ENCODE measurements at places on chromosomes 1 and 21.

DNA sequence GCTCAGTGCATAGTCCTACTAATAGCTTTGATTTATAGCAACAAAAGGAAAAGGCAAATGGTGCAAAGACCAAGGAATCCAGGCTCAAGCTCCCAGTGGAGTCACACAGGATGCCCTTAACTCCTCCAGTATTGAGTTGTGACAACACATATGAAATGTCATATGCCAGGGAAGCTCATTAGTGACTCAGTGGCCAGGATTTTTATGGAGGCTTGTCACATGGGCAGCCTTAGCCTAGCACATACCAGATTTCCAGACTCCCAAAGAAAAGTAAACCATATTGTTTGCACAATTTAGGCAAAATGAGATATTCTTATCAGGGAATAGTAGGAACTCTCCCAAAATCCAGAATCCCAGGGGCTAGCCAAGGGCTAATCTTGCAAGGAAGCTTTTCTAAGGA is 129.2 kb downstream of the MAGI3 start:
- no peak for DNase-seq

- DNase-seq: peak; percentile 78
Measured at GRCh38 chr1:16078925-16079656, 5.6 kb upstream of the FAM131C start.

DNA sequence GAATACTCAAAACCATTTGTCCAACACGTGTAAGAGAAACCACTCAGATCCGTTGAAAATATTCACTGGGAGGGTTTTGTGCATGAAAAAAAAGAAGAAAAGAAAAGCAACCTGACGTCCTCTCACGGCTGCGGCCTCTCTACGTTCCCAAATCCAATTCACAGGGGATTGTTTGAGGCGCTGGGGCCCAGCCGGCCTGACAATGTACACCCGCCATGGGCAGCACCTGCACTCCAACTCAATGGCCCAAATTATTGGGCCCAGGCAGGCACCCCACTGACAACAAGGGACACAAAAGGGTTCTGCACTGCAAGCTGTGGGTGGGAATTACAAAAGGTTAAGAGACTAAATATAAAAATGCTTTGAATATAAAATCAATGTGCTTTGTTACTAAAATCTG is 41.5 kb downstream of the MORN1 start:
- DNase-seq: no peak

DNA sequence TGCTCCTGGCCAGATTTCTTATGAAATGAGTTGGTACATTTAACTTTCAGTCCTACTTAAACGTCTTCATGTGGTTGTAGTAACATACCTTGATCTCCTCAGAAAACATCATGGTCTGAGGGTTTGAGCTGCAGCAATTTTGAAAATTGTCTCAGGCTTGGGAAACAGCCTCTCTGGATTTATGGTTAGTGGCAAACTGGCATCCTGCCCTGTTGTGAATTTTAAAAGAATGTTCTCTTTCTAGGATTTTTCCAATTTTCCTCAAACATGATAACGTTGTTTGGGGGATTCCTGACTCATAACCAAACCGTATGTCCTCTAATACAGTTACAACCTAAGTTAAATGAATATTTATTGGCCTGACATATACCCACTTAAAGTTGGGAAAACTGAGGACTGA is 624.4 kb downstream of the LMO4 start:
- no peak for DNase-seq

GRCh38 chr1:1157033-1157365 is 16.7 kb upstream of the TTLL10 start:
- DNase-seq: no peak

DNA sequence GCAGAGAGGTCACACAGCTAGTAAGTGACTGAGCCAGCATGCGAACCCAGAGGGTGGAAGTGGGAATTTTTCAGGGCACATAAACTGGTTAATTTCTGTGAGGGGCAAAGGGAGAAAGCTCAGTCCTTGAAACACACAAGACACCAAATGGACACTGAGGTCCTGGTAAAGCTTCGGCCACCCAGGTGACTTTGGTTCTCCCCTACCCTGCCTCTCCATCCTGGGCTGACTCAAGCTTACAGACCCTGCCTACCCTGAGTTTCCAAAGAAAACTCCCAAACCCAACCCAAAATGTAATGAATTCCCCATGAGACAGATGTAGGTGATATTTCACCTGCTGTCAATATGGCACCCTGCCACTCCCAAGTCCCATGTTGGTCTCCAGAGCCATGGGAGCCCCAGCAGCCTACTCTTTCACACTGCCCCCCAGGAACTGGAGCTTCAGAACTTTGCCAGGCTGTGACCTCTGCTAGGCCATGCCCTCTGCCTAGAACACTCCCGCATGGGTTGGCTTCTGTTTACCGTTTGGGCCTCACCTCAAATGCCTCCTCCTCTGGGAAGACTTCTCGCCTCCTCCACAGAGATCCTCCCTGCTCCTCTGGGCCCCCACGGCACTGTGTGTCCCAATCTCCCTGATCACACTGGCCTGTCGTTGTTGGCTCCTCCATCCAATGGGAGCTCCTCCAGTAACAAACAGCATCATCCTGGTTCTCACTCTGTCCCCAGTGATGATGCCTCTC is 3.7 kb upstream of the LRP8 start:
- DNase-seq: no peak

DNA sequence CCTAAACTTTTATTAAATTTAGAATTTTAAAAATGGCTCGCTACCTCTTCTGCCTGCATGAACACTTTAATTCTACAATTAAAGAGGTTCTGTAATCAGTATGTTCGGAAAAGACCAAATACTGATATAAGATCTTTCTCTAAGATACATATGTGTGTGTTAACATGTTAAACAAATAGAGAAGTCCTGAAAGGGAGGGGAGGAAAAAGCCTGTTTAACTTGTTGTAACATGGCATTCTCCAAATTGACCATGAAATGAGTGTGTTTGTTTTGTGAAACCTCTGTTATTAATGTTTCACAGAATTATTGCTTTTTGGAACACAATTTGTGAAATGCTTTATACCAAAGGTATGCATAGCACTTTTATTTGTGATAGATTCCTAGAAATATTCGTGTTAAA is 77.0 kb downstream of the MARK1 start:
- DNase-seq: no peak

DNA sequence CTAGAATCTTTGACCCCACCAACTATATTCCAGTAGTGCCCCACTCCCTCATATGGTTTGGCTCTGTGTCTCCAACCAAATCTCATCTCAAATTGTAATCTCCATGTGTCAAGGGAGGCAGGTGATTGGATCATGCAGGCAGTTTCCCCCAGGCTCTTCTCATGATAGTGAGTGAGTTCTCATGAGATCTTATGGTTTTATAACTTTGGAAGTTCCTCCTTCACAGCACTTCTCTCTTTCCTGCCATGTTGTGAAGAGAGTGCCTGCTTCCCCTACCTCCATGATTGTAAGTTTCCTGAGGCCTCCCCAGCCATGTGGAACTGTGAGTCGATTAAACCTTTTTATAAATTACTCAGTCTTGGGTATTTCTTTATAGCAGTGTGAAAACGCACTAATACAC is 7.7 kb upstream of the SAMD13 start:
- no peak for DNase-seq

- no peak for DNase-seq
Measured at GRCh38 chr1:77407738-77408375, 126.0 kb downstream of the AK5 start.
